ENCODE measurements at places on chromosomes 3 and 15.
A peak's percentile ranks its signal among the peaks of the same experiment; 100 is the strongest.

- no peak for DNase-seq
Observed at GRCh38 chr3:9403463-9403862, 6.0 kb downstream of the SETD5 start.

GRCh38 chr3:160134454-160134853 lies 90.8 kb upstream of the C3orf80 start:
- no peak for DNase-seq

DNA sequence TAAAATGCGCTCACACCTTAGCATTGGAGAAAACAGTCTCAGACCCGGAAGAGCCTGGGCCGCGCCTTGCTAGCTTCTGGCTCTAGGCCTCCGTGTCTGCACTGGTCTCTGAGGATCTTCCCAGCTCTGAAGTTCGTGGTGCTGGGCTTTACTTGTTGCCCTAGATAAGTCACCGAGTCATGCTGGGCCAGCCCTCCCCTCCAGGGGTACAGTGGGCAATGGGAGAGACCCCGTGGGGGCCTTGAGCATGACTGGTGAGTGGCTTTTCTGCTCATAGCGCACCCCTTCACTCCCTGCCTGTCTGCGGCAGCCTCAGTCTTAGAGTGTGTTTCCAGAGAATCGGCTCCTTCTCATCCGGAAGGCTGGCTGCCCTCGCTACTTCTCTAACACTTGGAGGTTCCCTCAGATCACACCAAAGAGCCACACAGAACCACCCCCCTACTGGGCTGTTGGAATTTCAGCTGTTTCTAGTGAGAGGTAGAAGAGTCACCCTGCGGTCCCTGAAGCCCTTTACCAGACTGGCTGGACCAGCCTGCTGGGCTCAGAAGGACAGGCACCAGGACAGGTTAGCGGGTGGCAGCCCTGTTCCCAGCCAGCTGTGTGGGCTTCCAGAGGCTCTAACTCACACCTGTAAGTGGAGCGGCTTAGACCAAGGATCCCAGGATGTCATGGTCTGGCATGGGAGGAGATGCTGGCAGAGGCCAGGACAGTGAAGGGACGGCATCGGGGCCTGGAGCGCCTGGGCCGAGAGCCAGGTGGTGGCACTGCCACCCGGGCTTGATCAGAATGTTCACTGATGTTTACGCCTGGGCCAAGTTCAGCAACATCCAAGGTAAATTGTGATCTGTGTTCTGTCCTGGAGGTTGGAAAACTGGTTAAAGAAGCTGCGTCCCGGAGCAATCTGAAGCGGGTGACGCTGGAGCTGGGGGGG lies 17.9 kb downstream of the ALDH1A3 start:
- no peak for DNase-seq

DNA sequence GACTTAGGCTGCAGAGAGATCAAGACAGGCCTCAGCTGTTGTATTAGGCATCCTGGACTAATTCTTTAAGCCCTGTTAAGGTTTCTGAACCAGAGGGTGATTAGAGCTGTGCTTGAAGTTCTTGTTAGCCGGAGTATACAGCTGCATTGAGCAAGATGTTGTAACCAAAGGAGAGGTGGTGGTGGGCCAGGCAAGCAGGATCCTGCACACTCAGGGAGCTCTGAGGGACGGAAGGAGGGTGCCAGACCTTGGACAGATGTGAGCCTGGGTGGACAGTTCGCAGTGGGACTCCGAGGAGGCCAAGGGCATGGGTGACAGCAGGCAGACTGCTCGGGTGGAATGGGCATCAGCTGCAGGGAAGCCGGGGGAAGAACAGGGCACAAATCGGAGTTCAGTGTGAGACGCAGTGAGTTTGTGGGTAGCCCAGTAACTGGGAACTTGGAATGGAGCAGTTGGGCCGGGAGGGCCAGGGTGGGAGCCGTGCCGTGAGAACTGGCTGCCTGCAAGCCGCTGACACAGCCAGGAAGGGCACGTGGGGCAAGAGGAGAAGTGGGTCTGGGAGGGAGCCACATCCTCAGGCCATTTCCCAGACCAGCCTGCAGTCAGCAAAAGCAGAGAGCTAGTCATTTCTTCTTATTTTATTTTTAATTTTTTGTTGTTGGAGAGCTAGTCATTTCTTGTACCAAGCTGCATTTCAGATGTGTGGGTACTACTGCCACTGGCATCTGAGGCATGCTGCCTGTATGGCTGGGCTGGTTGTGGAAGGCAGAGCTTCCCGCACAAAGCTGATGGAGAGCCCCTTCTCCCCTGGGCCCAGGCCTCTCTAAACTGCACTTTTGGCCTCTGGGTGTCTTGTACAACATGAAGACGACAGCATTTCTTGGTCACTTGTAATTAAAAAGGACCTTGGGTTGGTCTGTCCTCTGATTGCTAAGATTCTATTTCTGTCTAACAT lies 61.0 kb downstream of the PGPEP1L start:
- peak; percentile 11 for DNase-seq

DNA sequence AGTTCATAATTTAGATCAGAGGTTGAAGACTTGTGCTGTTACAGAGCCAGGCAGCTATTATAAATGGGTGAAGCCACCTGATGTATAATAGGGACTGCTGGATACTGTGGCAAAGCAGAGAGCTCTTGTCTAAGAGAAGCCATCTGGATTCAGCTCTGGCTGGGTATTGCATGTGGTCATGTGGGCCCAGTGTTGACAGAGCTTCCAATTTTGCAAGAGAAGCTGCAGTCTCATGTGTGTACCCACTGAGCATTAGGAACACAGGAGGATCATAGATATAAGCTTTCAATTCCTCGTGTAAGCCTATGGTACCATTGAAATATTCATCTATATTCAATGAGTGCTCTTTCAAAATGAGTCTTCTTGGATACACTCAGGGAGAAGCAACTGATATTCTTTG lies 303.9 kb upstream of the SLCO3A1 start:
- no peak for DNase-seq

DNA sequence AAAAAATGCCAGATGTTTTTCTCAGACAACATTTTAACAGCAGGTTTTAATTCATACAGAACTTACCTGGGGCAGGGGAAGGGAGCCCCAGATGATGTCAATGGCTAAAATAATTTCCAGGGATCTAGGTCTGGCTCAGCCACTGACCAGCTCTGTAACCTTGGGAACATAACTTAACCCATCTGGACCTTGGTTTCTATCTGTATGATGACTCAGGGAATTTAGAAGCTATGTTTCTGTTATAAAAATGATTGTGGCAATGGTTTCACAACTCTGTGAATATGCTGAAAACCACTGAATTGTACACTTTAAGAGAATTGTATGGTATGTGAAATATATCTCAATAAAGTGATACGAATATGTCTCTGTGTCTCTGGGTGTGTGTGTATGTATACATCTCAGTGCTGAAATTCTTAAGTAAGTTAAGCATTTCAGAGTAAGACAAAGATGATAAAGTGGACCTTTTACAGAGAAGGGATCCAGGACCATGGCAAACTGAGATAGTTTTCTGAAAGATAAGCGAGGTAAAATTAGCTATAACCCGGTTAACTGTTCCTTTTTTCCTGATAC lies 2.9 kb downstream of the SH3GL3 start:
- DNase-seq = no peak
